Amniotic stem cell (primary cell): ENCODE measurements at places on chromosomes 11 and 22.

GRCh38 chr11:62592146-62592815 is 958 bp upstream of the TUT1 start:
- no peak for DNase-seq

GRCh38 chr22:46845296-46846149 is 83.1 kb downstream of the TBC1D22A start:
- no peak for DNase-seq

DNA sequence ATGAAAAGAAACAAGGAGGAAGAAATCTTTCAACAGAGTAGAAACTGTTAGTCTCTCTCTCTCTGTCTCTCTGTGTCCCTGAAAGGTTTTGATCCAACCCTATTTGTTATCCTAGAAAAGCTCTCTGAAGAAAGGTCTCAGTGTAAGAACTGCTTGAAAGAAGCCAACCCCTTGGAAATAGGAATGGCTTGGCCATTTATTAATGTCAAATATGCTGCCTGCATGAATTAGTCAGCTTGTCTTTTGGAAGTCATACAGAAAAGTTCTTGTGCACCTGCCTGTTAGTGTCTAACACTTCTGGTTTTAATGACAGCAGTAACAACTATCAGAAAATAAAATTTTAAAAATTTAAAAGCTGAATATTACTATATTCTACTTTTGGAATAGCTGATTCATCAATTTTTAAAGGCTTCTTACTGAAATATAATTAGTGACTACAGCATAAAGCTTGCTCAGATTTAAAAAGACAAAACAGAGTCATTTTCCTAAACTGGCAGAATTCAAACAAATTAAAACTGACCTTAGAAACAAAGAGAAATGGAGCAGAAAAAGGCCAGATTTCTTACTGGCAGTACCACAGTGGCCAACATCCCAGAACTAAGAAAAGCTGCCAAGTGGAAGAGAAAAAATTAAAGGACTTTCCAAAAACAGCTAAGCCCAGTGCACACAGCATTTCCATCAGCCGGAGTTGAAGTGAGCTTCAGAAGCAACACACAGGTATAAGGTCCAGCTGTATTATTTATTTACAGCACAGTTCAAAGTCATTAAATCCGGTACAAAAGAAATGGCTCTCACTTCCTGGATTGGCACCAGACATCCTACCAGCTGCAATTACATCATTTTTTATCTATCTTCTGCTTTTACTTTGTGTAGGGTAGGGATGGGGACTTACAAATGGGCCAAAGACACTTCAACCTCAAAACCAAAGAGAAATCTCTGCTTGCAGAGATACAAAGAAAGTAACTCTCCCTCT is 76.3 kb downstream of the PRCP start:
- no peak for DNase-seq

DNA sequence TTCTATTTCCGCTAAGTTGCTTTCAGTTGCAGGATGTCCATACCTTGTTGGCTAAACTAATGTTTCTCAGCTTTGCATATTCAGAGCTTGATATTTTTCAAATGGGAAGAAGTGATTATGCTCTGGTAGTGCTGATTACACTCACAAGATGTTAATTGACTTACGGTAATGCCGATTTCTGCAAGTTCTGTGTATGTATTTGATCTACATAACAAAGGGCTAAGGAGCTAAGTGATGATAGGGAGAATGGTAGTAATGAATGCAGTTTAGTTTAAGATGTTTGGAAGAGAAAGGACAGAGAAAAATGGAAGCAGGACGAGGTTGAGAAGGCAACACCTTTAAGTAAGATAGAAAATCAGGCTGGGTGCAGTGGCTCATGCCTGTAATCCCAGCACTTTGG is 61.4 kb downstream of the FAM83F start:
- no peak for DNase-seq

DNA sequence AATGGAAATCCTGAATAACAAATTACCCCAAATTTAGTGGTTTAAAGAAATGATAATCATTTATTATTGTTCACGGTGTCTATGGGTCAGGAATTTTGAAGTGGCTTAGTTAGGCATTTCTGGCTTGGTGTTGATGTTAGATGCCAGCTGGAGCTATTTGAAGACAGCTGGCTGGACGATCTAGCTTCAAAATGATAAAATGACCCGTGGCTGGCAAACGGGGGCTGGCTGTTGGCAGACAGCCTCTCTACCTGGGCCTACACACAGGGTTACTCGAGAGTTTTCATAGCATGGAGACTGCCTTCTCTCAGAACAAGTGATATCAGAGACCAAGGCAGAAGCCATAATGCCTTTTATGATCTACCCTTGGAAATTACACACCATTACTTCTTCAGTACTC is 285.2 kb downstream of the METTL15 start:
- no peak for DNase-seq

DNA sequence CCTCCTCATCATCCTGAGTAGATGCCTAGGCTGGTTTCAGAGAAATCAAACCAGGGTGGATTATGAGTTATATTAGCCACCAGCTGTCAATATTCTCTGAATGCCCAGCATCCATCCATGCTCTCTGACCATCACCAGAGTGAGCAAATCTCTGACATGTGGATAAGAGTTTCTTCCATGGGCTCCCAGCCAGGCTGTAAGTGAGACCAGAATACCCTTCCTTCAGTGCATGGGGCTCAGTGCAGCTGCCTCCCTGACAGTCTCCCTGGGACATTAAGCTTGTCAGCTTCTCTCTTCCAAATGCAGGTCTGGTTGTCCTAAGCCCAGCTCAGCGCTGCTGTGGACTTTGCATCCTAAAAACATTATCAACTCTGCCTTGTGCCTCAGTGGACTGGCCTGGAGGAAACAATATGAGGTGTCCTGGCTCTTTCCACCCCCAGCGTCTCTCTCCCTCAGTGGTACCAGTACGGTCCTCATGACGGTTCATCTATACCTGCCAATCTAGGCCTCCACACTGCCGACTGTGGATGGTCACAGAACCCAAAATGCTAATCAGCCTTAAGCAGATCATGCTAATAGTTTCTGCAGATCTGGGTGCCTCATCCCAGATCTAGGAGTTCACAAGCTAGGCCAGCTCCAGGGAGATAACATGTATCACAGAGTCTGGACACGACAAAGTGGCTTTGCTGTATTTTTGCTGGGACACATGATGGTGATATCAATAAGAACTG is 41.6 kb upstream of the PRAME start:
- DNase-seq = no peak

GRCh38 chr11:121337740-121338272 is 45.2 kb downstream of the SC5D start:
- DNase-seq = no peak

GRCh38 chr11:28132548-28132947 is 24.4 kb downstream of the METTL15 start:
- DNase-seq = no peak

GRCh38 chr22:38069372-38070249 is 12.4 kb downstream of the PICK1 start:
- no peak for DNase-seq

DNA sequence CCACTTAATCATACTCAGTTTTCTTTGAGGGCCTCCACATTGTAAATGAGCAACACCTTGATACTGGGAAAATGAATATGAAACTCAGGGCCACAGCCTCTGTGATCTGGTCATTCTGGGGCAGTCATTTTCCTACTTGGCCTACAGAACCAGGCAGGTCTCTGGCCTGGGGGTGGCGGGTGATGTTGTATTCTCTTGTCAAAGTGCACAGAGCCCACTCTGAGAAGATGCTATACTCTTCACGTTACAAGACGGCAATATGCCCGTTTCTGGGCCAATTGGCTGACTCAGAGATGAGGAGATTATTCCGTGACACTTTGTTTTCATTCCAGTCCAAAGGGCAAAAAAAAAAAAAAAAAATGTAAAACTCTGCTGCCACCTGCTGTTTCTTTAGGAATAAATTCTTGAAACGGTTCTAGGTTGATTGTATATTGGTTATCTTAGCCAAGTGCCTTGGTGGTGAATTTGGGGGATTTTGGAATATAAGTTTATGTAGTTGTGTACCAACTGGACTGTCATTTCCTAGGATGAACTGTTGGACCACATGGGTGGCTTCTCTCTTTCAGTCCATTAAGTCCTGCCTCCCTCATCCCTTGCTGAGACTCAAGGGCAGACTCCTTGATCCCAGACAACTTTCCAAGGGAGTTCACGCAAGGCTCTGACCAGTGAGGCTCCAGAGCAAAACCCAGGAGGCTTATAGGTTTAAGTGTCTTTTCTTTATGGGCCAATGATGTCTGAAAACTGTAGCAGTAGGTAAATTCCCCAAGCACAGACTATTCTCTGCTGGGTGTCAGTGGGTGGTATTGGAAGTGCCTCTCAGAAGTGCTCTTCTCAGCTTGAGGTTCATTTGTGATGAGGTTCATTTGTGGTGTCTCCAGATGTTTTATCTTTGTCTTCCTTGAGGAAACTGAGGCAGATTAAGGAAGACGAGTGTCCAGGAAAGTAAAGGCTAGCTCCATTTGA is 18.2 kb downstream of the ADM start:
- DNase-seq = peak; percentile 83

- DNase-seq = no peak
Measured at GRCh38 chr11:6303661-6304060, 16.6 kb downstream of the CAVIN3 start.

DNA sequence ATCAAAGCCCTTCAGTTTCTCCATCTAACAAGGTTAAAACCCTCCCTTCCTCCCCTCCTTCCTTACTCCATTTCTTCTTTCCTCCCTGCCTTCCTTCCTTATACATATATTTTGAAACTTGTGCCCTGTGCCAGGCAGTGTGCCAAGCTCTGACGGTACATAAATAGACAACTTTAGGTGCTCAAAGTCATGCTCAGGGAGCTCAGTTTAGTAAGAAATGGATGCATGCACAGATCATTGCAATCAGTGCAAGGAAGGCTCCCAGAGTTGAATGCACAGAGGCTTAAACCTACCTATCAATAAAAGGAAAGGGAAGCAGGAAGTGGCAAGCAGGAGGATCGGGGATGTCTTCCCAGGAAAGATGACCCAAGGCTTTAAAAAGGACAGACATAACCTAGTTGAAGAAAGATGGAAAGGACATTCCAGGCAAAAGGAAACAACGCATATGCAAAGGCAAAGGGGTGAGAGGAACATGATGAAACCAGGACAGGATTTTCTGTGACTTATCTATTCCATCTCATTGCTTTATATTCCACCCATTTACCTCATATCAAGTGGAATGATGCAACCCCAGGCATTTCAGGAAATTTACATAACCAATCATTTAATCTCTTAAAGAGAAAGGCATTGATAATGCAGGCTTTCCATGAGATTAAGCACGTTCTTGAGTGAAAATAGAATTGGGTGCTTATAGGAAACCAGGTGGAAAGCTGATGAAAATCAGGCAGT is 13.2 kb downstream of the FZD4 start:
- no peak for DNase-seq

- DNase-seq = no peak
Measured at GRCh38 chr11:107856180-107856980, 2.2 kb downstream of the SLC35F2 start.

DNA sequence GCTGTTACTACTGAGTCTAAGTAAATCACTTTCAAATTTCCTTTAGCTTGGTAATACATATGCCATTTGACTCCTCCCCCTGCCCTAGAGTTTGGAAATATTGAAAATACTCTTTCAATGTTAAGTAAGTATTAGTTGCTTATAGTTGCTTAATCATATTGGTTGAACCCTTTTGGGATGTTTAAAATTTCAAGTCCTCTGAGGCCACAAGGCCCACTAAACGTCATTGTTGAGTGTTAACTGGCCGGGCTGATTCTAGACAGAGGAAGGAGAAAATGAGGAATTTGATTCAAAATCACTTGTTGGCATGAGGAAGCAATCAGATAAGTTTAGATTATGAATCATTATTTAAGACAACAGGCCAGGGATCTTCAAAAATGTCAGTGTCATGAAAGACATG is 8.5 kb downstream of the NAV2 start:
- DNase-seq = no peak

DNA sequence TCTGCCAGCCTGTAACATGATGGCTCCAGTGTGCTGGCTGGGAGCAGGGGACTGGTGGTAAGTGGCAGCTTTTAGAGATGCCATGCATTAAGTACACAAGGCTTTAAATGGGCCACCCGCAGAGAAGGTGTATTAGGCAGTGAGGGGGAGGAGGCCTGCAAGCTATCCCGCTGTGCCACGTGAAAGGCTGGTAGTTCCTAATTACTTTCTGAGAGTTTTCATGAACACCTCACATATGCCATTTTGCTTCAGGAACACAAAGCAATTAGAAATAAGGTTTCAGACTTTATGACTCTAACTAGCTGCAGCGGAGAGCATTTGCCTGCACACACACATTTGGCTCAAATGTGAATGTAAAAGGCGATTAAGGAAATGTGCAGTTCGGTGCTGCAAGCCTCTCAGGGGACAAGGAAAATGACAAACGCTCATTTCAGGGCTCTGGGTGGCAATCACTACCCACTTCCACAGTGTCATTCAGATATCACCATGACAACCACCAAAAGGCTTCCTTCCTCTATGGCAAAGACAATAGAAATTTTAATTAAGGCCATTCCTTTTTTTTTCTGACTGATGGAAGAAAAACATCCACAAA is 116.6 kb downstream of the PLEKHA7 start:
- no peak for DNase-seq

- no peak for DNase-seq
Measured at GRCh38 chr11:126319374-126319740, 15.5 kb downstream of the DCPS start.

- no peak for DNase-seq
Measured at GRCh38 chr11:133896642-133897330, 51.5 kb upstream of the SPATA19 start.

DNA sequence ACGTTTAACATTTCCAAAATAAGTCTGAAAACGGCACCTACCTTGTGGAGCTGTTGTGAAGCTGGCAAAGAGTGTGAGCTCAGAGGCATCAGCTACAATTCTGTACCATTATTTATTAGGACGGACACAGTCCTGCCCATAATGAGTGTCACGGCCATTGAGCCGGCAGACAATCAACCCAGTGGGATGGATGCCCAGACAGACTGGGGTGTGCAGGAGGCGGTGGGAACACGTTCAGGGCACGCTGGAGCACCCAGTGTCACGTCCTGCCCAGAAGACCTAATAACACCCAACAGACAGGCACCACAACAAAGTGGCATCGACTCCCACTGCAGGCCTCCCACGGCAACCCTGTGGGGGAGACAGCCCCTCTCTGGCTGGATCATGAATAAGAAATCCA is 34.5 kb downstream of the TPST2 start:
- no peak for DNase-seq

DNA sequence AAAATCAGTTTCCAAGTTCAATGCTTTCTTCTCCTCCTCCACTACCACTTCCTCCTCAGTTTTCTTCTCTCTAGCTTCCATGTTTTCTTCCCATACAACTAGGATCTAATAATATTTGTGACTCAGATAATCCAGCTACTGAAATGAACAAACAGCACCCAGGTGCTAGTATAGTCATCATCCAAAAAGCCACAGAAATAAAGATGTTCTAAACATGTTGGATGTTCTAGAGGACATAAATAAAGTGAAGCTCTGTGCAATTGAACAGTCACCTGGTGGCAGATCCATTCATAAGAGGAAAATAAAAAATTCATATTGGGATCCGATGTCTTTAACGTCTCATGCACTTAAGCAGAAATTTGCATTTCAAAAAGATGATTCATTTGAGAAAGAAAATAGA is 142.8 kb downstream of the ENTHD1 start:
- DNase-seq = no peak

DNA sequence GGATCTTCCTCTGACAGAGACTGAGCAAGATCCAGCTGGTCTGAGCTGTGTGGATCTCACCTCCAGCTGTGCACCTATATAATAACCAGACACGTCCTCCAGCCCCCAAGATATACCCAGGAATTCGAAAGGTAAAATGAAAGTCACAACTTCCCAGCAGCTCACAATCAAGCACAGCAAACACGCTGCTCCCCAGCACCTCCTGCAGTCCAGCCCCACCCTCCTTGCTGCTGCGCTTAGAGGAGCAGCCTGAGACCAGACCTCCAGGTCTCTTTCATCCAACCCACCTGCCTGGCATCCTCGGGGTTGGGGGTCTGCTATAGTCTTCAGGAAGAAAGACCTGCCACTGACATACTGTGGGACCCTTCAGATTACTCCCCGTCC is 3.0 kb upstream of the APOL4 start:
- no peak for DNase-seq
